ENCODE measurements at places on chromosomes 5 and 9.

DNA sequence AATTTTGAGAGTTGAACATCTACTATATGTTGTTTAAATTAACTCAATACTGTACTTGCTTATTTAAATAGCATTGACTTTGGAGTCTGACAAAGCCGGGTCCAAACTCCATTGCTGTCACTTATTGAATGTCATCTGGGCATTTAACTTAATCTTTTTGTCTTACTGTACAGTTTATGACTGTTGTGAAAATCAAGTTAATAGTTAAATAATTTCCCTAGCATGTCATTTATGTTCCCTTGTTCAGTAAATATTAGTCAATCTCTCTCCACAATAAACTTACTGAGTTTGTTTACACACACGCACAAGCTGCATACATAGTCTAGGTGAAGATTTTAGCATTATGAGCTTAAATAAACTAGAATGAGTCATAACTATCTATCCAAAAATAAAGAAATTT, 6.3 kb upstream of the UGCG start:
- DNase-seq, result no peak

GRCh38 chr5:121424976-121425375, 426.7 kb upstream of the FTMT start:
- no peak for DNase-seq

- DNase-seq, result no peak
These were observed 17.6 kb downstream of the NCS1 start for GRCh38 chr9:130189840-130190239.

GRCh38 chr9:134858051-134858841, 22.4 kb upstream of the FCN2 start:
- DNase-seq, result no peak

GRCh38 chr5:59401637-59402036, 491.9 kb downstream of the PDE4D start:
- no peak for DNase-seq

DNA sequence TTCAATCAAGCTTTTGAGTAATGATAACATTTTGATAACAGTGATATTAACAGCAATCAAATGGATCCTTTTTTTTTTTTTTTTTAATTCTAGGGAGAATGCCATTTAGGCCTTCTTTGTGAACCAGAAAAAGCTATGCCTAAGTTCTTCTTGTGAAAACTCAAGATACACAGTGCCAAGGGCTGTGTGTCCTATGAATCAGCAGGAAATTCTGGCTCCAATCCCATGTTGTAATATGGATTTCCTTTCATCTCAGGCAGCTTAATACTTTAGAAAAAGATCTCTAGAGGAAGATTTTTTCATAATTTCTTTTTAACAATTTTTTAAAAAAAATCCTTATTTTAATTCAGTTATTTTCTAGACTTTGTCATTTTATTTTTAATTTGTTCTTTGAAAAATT, 96.1 kb downstream of the NUDT12 start:
- DNase-seq, result no peak

DNA sequence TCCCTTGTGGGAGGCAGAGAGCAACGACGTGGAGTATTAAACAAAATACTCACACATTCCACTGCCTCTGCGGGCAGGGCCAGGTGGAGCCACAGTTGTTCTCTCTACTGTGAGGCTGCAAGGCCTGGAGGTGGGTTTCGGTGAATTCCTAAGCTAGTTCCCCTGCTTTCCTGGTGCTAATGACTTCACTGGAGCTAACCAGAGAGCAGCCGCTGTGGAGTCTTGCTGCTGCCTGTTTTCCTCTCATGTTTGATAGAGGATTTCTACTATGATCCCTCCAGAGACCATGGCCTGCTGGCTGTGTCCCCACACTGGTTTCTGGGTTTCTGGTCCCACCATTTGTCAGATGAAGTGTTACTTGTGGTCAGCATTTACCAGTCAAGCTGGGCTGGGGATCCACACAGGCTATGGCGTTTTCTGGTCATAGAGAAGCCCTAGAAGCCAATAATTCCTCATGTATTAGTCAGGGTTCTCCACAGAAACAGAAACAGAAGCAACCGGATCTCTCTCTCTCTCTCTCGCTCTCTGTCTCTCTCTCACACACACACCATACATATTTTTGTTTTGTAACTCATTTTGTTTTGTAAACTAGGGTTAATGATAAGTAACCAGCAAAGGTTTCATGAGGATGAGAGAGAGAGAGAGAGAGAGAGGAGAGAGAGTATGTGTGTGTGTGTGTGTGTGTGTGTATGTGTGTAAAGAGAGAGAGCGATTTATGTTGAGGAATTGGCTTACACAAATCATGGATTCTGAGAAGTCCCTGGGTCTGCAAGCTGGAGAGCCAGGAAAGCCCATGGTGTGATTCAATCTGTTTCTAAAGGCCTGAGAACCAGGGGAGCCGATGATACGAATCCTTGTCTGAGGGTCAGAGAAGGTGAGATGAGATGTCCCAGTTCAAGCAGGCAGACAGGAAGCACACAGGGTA, 403.0 kb downstream of the GADD45G start:
- DNase-seq, result no peak

GRCh38 chr5:61519728-61520277, 187.7 kb downstream of the ZSWIM6 start:
- no peak for DNase-seq

DNA sequence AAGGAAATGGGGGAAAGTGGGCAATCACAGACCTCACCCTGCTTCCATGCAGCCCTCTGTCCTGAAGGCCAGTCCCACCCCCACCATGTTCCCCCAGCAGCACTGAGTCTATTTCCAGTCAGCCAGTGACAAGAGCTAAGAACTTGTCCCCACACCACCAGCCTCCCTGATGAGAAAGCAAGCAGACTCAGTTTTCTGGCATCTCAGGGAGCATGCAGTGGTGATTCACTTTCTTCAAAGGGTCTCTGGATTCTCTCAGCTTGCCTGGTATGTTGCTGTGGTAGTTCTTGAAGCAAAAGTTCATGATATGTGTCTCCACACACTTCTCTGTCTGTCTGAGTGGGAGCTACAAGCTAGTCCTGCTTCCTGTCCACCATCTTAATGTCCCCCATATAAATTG, 799.9 kb upstream of the TYRP1 start:
- DNase-seq, result no peak

GRCh38 chr5:147188200-147189108, 46.4 kb upstream of the STK32A start:
- peak; percentile 9 for DNase-seq

DNA sequence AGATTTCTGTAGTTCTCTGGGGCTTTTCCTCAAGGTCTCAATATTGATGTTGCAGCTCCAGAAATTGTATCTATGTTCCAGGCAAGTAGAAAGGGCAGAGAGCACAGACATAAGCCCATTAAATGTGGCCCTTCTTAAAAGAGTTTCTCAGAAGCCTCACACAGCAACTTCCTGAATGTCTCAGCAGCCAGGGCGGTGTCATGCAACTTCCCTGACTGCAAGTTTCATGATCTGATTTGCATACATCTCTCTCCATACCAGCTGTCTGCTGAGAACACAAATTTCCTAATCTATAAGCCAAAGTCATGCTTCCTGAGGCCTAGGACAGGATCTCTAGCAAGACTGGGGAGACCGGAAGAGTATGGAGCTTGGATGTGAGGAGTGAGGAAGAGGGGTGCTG, 13.0 kb downstream of the RGS7BP start:
- DNase-seq, result no peak

GRCh38 chr9:91141407-91141965, 220.2 kb downstream of the AUH start:
- DNase-seq, result no peak

DNA sequence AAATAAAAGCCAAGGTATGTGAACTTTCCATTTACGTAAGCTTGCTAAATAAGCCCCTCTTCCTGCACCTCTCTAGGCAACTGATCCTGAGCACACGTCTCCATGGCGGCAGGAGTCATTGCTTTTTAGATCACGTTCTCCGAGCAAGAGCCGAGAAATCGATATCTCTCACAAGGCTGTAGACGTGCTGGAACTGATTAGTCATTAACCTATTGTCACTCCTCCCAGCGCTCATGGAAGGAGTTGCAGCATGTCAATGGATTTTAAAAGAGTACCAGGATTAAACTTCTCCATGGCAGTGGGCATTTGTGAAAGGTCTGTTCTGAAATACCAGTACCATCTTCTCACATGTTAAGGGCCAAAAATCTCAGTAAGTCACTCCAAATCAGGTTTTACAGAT, 4.7 kb upstream of the ADCY2 start:
- peak; percentile 53 for DNase-seq

- no peak for DNase-seq
These were observed 93.1 kb downstream of the ANKRD55 start for GRCh38 chr5:56140073-56140472.

- DNase-seq, result no peak
These were observed 4.5 kb upstream of the ANGPTL2 start for GRCh38 chr9:127126971-127127370.

Measured in NCI-H524 treated with DMSO at 0.1 percent for 48 hours (cell line).